ENCODE measurements at places on chromosomes 16 and 17. TPM values are rescaled to one million over a fixed set of nuclear protein-coding genes. Genes with fewer than 3 reads are reported as not detected.

DNA sequence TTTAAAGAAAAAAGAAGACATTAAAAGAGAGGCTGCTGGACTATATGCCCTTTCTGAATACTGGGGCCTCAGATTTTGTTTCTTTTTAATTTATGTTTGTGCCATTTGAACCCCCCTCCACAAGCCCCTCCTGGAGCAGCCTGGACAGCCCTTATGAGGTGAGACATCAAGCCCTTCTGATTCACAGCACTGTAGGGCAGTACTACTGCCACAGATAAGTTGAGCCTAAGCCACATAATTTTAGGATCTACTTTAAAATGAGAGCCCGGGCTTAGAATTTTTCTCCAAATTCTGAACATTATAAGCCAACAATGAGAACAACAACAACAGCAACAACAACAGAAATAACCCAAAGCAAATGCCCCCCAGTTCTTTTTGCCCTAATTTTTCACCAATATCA, 256.9 kb upstream of the SALL1 start:
- H3K27me3 ChIP-seq: no peaks in the 10 kb centered on the region
- no peak overlapping the region for H3K4me3 ChIP-seq
- no peaks in the 10 kb centered on the region for H3K36me3 ChIP-seq

GRCh38 chr17:2406903-2407790, 6.3 kb upstream of the MNT start:
- no peaks in the 10 kb centered on the region for H3K4me1 ChIP-seq
- no peak overlapping the region for H3K4me3 ChIP-seq
- H3K27ac ChIP-seq: no peak overlapping the region
- peaks cover 11% of the 10 kb centered on the region for H3K36me3 ChIP-seq
- no peaks in the 10 kb centered on the region for H3K27me3 ChIP-seq
- no peak for DNase-seq

- no peaks in the 10 kb centered on the region for H3K27me3 ChIP-seq
- peaks cover 2% of the 10 kb centered on the region for H3K36me3 ChIP-seq
- H3K4me3 ChIP-seq: no peak overlapping the region
Measured at GRCh38 chr17:57685499-57686132, 59.5 kb downstream of the CCDC182 start.

The OR1A1 gene
- not detected for total RNA-seq

The ITGAE gene
- 23.5 TPM for total RNA-seq

The ASPHD1 gene
- total RNA-seq: 17.9 TPM

The NPIPA5 gene
- total RNA-seq: 5.2 TPM

GRCh38 chr16:1362807-1363206, 11.1 kb downstream of the GNPTG start:
- peaks cover 33% of the 10 kb centered on the region for H3K36me3 ChIP-seq
- no peak overlapping the region for H3K27ac ChIP-seq
- DNase-seq: no peak
- H3K4me1 ChIP-seq: no peaks in the 10 kb centered on the region

GRCh38 chr17:30716461-30717290, 107.8 kb downstream of the CRLF3 start:
- H3K36me3 ChIP-seq: peaks cover 47% of the 10 kb centered on the region
- no peaks in the 10 kb centered on the region for H3K27me3 ChIP-seq
- H3K4me3 ChIP-seq: peak overlapping the region; percentile 53
- H3K27ac ChIP-seq: no peak overlapping the region

The TNK1 gene
- 11.2 TPM for total RNA-seq

The CNTNAP1 gene
- total RNA-seq: 7.7 TPM

DNA sequence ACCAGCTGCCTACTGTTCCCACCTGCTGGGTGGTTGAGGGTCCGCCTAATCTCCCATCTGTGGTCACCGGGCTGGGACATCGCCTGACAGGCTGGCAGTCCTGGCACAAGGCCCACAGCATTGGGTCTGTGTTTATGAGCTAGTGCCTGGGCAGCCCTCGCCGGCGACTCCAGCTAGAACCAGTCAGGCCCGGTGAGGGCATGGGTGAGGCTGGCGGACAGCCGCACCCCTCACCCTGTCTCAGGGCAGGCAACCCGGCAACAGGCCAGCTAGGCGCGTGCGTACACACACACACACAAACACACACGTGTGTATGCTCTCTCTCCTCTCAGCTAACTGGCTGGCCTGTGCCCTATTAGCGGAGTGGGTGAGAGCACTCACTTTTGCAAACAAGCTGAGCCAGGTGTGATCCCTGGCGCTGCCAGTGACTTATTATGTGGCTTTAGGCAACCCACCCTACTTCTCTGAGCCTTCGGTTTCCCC, 10.4 kb downstream of the HSD11B2 start:
- peaks cover 12% of the 10 kb centered on the region for H3K36me3 ChIP-seq
- H3K4me3 ChIP-seq: no peak overlapping the region
- no peak overlapping the region for H3K27ac ChIP-seq

The CD300LB gene
- total RNA-seq: not detected

- 0 out of 2 replicates have a peak, but pooled peaks cover 4% of the 10 kb centered on the region for H3K36me3 ChIP-seq
- no peak for DNase-seq
- H3K4me3 ChIP-seq: no peak overlapping the region
- H3K4me1 ChIP-seq: no peaks in the 10 kb centered on the region
- H3K27ac ChIP-seq: no peak overlapping the region
Measured at GRCh38 chr16:28051486-28051885, 12.0 kb downstream of the GSG1L start.

- H3K27me3 ChIP-seq: no peaks in the 10 kb centered on the region
- H3K36me3 ChIP-seq: no peaks in the 10 kb centered on the region
- H3K27ac ChIP-seq: no peak overlapping the region
- no peak for DNase-seq
- no peaks in the 10 kb centered on the region for H3K4me1 ChIP-seq
- no peak overlapping the region for H3K4me3 ChIP-seq
Measured at GRCh38 chr16:760065-760464, 469 bp upstream of the MSLN start.

DNA sequence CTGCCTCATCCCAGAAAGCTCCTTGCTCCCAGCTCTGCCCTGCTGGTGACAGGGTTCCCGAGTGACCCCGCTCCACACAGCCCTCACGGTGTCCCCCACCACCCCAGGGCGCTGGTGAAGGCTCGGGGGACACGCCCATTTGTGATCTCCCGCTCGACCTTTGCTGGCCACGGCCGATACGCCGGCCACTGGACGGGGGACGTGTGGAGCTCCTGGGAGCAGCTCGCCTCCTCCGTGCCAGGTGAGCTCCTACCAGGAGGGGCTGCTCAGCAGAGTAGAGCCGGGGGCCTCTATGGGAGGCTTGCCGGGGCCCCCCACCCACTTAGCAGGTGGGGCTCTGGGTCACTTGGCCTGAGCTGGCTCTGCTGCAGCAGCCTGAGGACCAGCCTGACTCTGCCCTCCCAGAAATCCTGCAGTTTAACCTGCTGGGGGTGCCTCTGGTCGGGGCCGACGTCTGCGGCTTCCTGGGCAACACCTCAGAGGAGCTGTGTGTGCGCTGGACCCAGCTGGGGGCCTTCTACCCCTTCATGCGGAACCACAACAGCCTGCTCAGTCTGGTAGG, 11.2 kb downstream of the GAA start:
- no peak overlapping the region for H3K4me3 ChIP-seq
- H3K36me3 ChIP-seq: peaks cover 7% of the 10 kb centered on the region
- no peaks in the 10 kb centered on the region for H3K27me3 ChIP-seq
- H3K27ac ChIP-seq: no peak overlapping the region
- DNase-seq: peak; percentile 40

DNA sequence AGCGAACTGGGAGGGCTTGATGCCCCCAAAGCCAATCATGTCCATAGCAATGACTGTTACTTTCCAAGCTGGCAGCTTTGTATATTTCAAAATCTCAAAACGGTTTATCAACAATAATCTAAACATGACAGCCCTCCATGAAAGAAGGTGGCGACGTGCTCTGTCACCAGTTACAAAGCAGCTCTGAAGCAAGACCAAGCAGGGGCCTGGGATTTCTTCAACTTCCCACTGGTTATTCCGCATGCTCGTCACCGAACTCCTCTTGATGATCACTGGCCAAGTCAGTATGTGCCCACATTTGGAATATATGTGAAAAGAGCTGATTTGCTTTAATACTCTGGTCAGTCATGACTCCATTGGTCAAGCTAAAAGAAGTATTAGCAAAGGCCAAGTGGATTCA, 175.6 kb downstream of the VPS53 start:
- H3K36me3 ChIP-seq: peaks cover 21% of the 10 kb centered on the region
- no peaks in the 10 kb centered on the region for H3K4me1 ChIP-seq
- no peak overlapping the region for H3K27ac ChIP-seq
- H3K4me3 ChIP-seq: no peak overlapping the region
- DNase-seq: no peak

GRCh38 chr16:86133847-86134375, 234.9 kb downstream of the IRF8 start:
- no peaks in the 10 kb centered on the region for H3K27me3 ChIP-seq
- DNase-seq: no peak
- H3K27ac ChIP-seq: no peak overlapping the region
- H3K36me3 ChIP-seq: no peaks in the 10 kb centered on the region
- H3K4me3 ChIP-seq: no peak overlapping the region

- no peaks in the 10 kb centered on the region for H3K36me3 ChIP-seq
- DNase-seq: peak; percentile 48
- no peaks in the 10 kb centered on the region for H3K27me3 ChIP-seq
- peaks cover 3% of the 10 kb centered on the region for H3K4me1 ChIP-seq
- peak overlapping the region; percentile 80 for H3K4me3 ChIP-seq
Measured at GRCh38 chr17:31392002-31392855, 754 bp downstream of the RAB11FIP4 start.

The KRT17 gene
- 1.1 TPM for total RNA-seq
